Right lobe of liver (tissue), 6 donors: ENCODE measurements at places on chromosomes 11 and 22. TPM values are rescaled to one million over a fixed set of nuclear protein-coding genes. Genes with fewer than 3 reads are reported as not detected.
A peak's percentile ranks its signal among the peaks of the same experiment; 100 is the strongest.

DNA sequence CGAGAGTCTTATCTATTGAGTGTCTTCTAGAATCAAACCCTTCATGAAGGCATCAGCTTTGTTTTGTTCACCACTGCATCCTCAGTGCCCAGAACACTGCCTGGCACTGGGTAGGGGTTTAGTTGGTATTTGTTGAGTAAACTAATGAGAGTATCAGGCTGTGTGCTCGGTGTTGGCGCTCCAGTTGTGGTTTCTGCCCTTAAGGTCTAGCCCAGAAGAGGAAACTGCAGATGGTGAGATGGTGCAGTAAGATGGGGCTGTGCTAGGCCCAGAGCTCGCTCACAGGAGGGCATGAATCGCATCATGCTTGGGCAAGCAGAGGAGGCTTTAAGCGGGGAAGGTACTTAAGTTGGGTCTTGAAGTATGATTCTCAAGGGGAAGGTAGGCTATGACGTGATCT is 97.2 kb downstream of the FBXO7 start:
- H3K27ac ChIP-seq, result no peak overlapping the region
- DNase-seq, result no peak
- no peak overlapping the region for H3K4me3 ChIP-seq
- no peaks in the 10 kb centered on the region for H3K4me1 ChIP-seq
- no peaks in the 10 kb centered on the region for H3K36me3 ChIP-seq

DNA sequence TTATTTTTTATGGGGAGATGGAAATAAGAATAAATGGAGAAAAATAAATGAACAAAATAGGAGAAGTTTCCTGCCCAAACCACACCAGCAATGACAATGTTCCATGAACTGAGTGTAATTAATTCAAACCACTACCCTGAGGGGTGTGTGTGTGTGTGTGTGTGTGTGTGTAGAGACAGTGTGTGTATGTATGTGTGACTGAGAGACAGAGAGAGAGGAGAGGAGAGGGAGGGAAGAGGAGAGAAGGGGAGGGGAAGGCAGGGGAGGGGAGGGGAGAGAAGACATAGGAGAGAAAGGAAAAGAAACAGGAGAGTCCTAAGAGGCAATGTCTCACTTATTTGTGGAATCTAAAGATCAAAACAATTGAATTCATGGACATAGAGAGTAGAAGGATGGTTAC is 65.0 kb upstream of the POU2AF1 start:
- no peak overlapping the region for H3K4me3 ChIP-seq
- no peaks in the 10 kb centered on the region for H3K36me3 ChIP-seq
- H3K27ac ChIP-seq, result no peak overlapping the region
- no peak for DNase-seq
- H3K27me3 ChIP-seq, result no peaks in the 10 kb centered on the region
- no peaks in the 10 kb centered on the region for H3K4me1 ChIP-seq

GRCh38 chr22:33854724-33855123 is 65.6 kb downstream of the LARGE1 start:
- H3K4me3 ChIP-seq, result no peak overlapping the region
- H3K4me1 ChIP-seq, result no peaks in the 10 kb centered on the region
- DNase-seq, result no peak
- H3K27me3 ChIP-seq, result no peaks in the 10 kb centered on the region
- no peaks in the 10 kb centered on the region for H3K36me3 ChIP-seq
- H3K27ac ChIP-seq, result no peak overlapping the region

- no peaks in the 10 kb centered on the region for H3K36me3 ChIP-seq
- no peaks in the 10 kb centered on the region for H3K27me3 ChIP-seq
- H3K27ac ChIP-seq, result no peak overlapping the region
- no peak for DNase-seq
Measured at GRCh38 chr11:15627560-15627959, 512.8 kb downstream of the INSC start.

DNA sequence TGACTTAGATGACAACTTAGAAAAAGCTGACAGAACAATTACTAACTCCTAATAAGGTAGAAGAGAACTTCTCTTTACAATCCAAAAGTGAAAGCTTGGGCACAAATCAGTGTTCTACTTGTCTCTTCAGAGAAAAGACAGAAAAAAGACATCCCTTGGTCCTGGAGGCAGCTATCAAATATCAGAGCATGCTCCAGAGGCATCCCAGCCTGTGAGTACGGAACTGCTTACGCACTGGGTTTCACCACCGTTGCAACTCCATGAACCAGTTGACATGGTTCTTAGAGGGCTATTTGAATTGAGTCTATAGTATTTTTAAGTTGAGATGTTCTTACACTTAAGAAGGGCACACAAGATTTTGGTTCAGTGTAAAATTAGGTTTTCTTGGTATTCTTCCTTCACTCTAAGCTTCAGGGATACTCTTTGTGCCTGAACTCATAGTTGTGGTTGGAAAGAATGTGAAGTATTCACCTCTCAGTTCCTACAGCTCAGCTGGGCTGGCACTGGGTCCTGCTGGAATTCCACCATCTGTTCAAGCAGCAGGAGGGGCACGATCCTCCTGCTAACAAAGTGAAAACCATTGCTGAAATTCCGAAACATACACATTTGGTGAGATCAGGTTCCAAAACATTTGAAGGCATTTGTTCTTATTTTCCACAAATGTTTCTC is 6.3 kb downstream of the AKIP1 start:
- H3K4me3 ChIP-seq, result no peak overlapping the region
- H3K27me3 ChIP-seq, result no peaks in the 10 kb centered on the region
- peak overlapping the region; percentile 31 for H3K27ac ChIP-seq
- peaks cover 5% of the 10 kb centered on the region for H3K36me3 ChIP-seq

- H3K4me1 ChIP-seq, result peaks cover 2% of the 10 kb centered on the region
- DNase-seq, result peak; percentile 77
- no peak overlapping the region for H3K4me3 ChIP-seq
- H3K27me3 ChIP-seq, result no peaks in the 10 kb centered on the region
- H3K36me3 ChIP-seq, result no peaks in the 10 kb centered on the region
- no peak overlapping the region for H3K27ac ChIP-seq
Measured at GRCh38 chr11:75328426-75329277, 22.8 kb downstream of the ARRB1 start.

GRCh38 chr11:34235189-34235588 is 122.6 kb downstream of the ABTB2 start:
- no peaks in the 10 kb centered on the region for H3K36me3 ChIP-seq
- H3K4me3 ChIP-seq, result no peak overlapping the region
- H3K27me3 ChIP-seq, result no peaks in the 10 kb centered on the region
- no peak overlapping the region for H3K27ac ChIP-seq
- no peaks in the 10 kb centered on the region for H3K4me1 ChIP-seq

Gene PPP6R3
- 48.3 TPM for total RNA-seq

Gene LRRN4CL
- total RNA-seq, result not detected

Gene IL10RA
- total RNA-seq, result 8.3 TPM
